ENCODE measurements at places on chromosomes 2 and 18.

DNA sequence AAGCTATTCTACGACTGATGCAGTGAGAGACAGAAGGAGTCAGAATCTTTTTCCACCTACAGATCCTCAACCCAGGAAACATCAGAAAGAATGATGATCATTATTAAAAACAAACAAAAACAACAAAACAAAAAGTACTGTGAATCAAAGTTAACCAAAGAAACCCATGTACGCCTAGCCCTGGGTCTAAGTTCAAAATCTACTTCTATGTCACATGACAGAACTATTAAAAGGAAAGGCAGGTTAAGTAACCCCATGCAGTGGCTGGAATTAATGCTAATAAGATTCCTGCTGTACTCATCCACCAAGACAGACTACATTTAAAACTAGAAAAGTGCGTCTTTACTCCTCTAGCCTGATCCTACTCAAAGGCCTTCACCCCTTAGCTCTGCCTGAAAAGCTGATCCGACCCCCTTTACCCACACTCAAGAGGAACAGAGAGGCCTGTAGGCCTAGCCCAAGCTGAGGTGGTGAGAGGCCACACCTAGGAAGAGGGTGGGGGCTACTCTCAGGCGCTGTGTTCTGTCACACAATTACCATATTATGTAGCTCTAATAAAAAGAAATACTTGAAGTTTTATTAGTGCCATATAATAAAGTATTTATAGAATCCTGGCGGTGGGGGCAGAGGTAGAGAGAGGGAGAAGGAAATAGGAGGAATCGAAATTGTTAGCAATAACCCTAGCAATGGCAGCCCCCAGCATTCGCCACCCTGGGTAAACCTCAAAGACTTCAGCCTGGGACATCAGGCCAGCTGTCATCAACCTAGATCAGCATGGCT, 37.1 kb downstream of the NHEJ1 start:
- DNase-seq = no peak

DNA sequence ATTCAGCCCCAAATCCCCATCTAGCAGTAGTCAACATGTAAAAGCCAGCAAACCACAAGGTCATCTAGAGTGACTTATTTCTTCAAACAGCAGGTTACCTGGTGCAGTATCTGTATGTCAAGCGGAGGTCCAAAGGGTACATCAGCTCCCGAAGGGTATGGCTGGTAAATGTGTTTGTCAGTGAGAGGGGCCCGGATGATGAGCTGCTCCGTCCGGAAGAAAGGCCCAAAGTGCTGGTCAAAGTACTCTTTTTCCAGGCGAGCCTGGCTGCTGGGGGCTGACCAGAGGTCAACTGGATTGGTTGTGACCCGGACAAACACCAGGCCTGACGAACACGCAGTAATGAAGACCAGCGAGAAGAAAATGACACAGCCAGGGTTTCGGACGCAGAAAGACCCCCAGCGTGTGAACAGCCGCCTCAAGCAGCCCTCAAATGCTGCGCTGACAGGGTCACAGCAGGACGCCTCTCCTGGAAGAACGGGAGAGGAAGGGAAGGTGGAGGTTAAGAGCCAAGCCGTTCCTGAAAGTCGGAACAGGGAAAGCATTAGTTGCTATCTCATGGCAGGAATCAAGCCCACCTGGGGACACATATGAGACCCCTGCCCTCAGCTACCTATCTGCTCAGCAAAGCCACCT, 30.0 kb downstream of the NPC1 start:
- DNase-seq = no peak

GRCh38 chr2:213022987-213023386, 128.4 kb downstream of the IKZF2 start:
- DNase-seq = no peak

GRCh38 chr18:8990276-8991031, 112.0 kb upstream of the NDUFV2 start:
- DNase-seq = no peak

- no peak for DNase-seq
These were observed 1794.1 kb upstream of the LRRTM1 start for GRCh38 chr2:82098617-82099016.

DNA sequence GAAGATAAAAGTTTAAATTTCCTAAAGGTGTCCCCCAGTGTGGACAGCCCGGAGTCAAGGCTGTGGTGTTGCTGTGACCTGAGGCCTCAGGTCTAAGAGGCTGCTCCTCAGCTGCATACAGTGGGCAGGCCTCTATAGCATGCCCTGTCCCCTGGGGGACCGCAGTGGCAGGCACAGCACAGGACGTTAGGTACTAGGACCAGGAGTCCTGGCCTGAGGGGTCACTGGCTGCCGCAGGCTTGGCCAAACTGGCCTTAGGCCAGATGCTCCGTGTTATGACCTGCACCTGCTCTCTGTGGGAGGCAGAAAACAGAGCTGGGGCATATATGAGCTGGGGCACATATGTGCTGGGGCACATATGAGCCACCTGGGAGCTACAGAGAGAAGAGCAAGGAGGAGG, 21.2 kb upstream of the MAL start:
- no peak for DNase-seq

- DNase-seq = no peak
These were observed 54.4 kb downstream of the COL5A2 start for GRCh38 chr2:189125195-189125594.

GRCh38 chr2:177759443-177759842, 313.1 kb downstream of the PDE11A start:
- DNase-seq = no peak

- no peak for DNase-seq
These were observed 38.7 kb downstream of the PLEKHB2 start for GRCh38 chr2:131143803-131144202.

- DNase-seq = no peak
These were observed 364.7 kb downstream of the GPD2 start for GRCh38 chr2:156800781-156801361.

DNA sequence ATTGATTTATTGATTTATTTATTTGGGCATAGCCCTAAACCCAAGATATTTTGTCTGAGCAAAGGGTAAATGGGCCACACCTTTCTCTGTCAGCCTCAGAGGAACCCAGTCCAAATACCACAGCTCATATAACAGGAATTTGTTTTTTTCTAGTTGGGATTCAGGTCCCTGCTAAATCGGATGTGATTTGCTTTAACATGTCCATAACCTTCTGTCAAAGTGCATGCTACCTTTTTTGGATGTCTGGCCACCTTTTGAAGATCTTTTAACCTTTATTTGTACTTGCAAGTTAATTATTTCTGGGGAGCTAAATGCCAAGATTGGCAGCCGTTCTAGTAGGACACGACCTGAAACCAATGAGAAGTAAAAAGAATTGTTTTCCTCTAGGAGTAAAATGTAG, 303.2 kb upstream of the UBE2E3 start:
- DNase-seq = no peak

Measured in renal pelvis (tissue), 12 donors.